ENCODE measurements at places on chromosomes 7 and 10.

GRCh38 chr7:1586827-1587705 lies 17.2 kb upstream of the PSMG3 start:
- DNase-seq, result no peak

DNA sequence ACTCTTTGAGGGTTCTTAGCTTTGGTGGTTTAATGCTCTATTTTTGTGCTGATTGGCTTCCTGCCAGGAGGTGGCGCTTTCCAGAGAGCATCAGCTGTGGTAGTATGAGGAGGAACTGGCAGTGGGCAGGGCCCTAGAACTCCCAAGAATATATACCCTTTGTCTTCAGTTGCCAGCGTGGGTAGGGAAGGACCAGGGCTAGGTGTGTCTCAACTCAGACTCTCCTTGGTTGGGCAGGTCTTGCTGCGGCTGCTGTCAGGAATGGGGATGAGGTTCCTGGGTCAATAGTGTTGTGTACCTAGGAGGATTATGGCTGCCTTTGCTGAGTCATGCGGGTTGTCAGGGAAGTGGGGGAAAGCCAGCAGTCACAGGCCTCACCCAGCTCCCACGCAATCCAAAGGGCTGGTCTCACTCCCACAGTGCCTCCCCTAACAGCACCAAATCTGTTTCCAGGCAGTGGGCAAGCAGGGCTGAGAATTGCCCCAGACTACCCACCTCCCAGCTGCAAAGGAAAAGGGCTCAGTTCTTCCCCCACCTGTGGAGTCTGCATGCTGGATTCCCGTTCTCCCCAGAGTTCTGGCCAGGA lies 191.5 kb downstream of the PHTF2 start:
- no peak for DNase-seq

DNA sequence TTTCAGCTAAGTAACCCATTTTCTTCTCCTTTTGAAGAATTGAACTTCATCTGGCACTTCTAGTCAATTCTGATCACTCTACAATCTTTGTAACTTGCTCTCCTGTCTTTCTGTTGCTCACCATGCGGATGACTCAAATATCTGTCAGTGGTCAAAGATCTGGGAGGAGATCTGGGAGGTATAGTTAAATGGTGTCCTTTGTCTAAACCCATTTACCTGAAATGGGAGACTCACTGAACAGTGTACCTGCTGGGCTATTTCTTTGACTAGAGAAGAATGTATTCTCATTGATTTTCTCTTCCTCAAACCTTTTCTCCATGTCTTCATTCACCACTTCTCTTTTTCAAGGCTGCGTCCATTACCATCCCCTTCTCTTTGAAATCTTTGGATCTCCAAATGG lies 42.0 kb upstream of the PCLO start:
- no peak for DNase-seq

- peak; percentile 22 for DNase-seq
These were observed 81.8 kb downstream of the PTPN20 start for GRCh38 chr10:46992803-46993561.

- no peak for DNase-seq
These were observed 731.2 kb upstream of the IGFBP3 start for GRCh38 chr7:46652317-46652716.

- no peak for DNase-seq
These were observed 32.8 kb downstream of the MKRN1 start for GRCh38 chr7:140446467-140446866.

DNA sequence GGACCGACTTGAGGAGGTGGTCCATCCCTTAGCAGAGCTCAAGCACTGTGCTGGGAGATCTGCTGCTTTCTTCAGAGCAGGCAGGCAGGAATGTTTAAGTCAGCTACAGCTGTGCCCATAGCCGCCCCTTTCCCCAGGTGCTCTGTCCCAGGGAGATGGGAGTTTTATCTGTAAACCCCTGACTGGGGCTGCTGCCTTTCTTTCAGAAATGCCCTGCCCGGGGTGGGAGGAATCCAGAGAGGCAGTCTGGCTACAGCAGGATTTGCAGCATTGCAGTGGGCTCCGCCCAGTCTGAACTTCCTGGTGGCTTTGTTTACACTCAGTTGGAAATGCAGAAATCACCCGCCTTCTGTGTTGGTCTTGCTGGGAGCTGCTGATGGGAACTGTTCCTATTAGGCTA lies 51.2 kb upstream of the SEMA3A start:
- DNase-seq, result no peak

- no peak for DNase-seq
These were observed 45.7 kb downstream of the SKIDA1 start for GRCh38 chr10:21479570-21480315.

GRCh38 chr7:135905858-135906257 lies 71.3 kb downstream of the MTPN start:
- DNase-seq, result no peak

GRCh38 chr7:1344981-1345701 lies 112.5 kb downstream of the UNCX start:
- DNase-seq, result no peak

GRCh38 chr10:100883312-100883821 lies 29.4 kb upstream of the SLF2 start:
- DNase-seq, result no peak

DNA sequence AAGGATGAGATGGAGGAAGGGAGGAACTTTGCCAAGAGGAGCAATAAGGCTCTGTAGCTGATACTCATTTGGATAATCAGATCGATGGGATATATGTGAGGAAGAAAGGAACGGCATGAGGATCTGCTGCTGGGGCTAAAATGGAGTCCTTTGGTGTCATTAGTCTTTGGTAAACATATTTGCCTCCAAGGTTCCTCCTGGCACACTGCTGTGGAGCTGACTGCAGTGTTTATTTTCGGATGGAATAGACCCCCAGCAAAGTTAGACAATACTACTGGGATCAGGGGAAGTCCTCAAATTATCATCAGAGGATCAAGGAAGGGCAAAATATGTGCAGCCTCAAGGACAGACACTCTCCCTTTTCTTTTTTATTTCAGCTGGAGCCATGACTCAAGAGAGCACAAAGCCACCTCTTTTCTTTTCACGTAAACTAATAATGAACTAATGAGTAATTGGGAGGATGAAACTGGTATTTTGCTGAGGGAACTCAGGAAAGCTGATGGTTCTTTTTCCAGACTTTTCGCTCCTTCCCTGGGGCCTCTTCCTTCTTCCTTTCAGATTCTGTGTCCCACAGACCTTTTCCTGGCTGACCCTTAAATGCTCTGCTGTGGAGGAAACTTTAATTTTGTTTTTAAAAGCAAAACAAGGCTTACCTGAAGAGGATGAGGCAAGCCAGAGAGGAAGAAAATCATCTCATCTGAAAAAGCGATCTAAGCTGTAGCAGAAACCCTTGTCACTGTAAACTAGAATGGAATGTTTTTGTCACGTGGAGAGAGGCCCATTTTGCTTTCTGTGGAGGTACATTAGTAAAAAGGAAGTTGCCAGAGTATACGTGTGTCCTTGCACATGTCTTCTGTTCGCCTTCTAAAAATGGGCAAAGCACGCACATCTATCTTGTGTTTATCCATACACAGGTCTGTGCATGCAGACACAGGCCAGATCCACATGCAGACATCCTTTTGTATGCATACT lies 33.3 kb downstream of the LRMDA start:
- no peak for DNase-seq

DNA sequence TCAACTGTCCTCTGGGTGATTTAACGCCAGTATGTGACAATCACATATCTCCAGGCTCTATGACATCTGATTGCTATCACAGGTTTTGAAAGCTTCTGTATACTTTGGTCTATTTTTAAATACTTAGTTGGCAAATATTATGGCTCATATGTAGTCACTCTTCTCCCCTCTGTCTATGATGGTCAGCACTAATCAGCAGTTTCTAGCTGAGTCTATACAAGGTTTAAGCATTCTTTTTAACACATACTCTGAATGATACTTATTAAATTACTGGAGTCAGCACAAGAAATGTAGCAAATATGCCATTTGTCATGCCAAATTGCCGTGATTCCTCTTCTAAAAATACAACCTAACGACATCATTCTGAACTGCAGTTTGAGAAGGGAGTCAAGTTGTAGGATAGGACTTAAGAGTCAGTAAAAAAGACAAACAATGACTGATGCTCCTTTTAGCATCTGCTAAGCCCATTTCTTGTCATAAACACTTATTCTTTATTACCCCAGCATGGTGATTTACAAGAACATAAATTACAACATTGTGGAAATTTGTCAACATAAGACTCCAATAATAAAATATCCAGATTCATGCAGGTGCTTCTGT lies 947.8 kb downstream of the XPNPEP1 start:
- DNase-seq, result no peak

DNA sequence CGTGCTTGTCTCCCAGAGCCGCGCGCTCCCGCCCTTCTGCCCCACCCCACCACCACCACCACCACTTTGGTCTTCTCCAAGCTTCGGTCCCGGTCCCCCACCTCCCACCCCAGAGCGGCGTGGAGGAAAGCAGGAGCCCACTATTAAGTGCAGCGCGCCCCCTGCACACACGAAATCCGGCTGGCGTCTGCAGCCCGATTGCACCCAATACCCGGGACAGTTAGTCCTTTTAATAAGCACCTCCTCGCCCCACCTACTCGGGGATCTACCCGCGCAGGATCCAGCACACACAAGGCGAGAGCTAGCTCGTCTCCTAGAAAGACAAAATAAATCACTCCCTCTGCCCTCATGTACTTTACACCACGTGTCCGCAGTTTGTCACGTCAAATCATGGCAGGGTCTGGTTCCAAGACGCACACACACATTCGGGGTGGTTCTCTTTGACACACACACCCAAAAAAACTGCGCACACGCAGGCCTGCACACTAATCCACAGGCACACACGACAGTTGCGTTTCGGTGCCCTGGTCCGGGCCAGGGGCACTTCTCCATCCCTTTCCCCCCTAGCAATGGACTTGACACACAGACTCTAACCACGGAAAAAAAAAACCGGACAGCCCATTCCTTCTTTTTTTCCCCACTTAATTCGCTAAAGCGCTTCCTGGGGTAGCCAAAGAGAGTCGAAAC lies 1.6 kb downstream of the SFMBT2 start:
- DNase-seq, result no peak

GRCh38 chr10:71015674-71016073 lies 127.3 kb upstream of the PCBD1 start:
- no peak for DNase-seq

DNA sequence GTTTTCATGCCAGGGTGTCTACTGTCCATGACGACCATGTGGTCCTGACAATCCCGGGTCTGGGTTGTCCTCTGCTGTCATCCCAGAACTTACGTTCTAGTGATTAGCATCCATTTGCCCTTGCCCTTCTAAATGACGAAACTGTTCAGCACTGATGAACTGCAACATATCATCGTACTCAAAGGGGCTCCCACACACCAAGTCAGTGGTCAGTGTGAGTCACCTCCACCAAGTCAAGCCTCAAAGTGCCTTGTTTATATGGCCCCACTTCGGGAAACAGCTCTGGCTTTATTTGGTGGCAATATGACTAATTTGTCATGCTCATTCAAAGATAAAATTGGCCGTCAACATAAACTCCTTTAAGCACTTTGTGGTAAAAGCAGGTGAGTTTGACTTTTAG lies 110.7 kb downstream of the FRMD4A start:
- DNase-seq, result no peak

DNA sequence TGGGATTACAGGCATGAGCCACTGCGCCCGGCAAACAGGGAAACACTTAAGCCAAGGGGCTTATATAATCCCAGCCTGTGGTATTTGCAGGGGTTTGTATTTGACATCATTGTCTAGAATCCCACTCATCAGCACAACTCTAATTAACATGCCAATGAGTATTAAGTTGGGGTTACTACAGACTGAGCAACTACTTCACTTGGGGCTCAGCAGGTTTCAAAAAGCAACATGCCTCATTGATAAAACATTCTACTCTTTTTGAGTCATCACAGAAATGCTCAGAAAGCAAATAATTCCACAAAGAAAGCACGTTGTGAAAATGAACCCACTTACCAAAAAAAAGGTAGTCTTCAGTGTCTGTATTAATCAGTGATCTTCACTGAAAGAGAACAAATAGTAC lies 236.9 kb upstream of the CELF2 start:
- DNase-seq, result no peak

DNA sequence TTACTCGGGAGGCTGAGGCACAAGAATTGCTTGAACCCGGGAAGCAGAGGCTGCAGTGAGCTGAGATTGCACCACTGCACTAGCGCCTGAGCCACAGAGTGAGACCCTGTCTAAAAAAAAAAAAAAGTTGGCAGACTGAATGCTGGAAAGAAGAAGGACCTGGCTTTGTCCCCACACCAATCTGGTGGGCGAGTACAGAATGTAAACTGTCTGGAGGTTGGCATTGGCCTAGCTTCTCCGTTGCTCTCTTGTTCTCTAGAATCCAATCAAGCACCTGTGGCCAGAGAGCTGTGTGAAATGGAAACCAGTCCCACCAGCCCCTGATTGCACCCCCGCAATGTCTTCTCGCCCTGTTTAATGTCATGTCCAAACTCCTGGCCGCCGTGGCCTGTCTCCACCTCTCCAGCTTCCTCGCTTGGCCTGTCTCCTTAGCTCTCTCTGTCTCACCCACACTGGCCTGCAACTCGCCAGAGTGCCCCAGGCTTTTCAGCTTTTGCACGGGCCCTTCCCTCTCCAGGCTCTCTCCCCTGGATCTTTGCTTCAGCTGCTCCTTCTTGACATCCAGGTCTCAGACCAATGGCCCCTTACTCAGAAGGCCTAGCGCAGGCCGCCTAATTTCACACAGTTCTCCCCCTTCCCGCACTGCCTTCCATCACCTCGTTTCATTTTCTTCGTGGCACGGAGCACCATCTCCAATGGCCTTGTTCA lies 670 bp upstream of the AGK start:
- DNase-seq, result no peak

DNA sequence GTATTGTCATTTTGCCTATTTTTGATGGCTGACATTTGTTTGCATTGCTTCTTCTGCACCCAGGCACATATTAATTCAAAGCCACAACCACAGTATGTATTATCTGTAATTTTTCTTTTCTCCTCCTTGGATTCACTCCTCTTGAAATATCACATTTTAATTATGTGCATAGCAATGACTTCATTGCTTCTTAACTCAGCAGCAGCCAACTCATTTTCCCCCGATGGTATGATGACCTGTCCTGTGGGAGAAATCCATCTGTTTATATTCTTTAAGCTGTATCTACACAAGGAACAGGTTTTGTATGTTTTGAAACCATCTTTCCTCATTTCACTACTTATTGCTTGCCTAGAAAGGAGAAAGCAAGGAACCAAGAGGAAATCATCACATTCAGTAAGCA lies 588.8 kb downstream of the INHBA start:
- no peak for DNase-seq

DNA sequence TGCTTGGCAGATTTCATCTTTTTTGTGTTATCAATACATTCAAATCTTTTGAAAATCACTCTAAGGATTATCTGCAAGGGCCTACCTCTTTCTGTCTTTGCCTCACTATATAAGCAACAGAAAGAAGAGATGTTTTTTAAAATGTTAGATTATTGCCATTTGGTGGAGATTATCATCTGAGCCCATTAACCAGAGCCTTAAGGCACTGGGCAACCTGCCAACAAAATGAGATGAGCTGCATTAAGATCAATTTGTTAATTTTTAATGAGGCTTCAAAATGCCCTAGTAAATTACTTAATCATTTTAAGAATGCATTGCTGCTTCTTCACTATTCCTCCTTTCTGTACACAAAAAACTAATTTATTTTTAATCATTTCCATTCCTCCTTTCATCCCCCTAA lies 314.1 kb downstream of the SNX13 start:
- no peak for DNase-seq

All from hepatic stellate cell (primary cell).